ENCODE measurements at places on chromosomes 2 and 18. TPM values are rescaled to one million over a fixed set of nuclear protein-coding genes. Genes with fewer than 3 reads are reported as not detected.

ABHD3 gene
- total RNA-seq = 24.2 TPM

NEU2 gene
- total RNA-seq = not detected

SCYGR4 gene
- not detected for total RNA-seq

TMEM247 gene
- total RNA-seq = not detected

SULT1C2 gene
- total RNA-seq = 0.36 TPM

FBXO15 gene
- total RNA-seq = 1.6 TPM

FBLN7 gene
- total RNA-seq = 0.86 TPM

ATP5F1A gene
- total RNA-seq = 308 TPM

ITGA6 gene
- 49.0 TPM for total RNA-seq

LBH gene
- total RNA-seq = 125 TPM

CDK15 gene
- total RNA-seq = not detected

IL36RN gene
- 0.13 TPM for total RNA-seq

ACTG2 gene
- total RNA-seq = 0.11 TPM

TSPYL6 gene
- not detected for total RNA-seq

HMSD gene
- 0.26 TPM for total RNA-seq

GAREM1 gene
- 2.2 TPM for total RNA-seq

PARD3B gene
- 0.80 TPM for total RNA-seq

VIT gene
- not detected for total RNA-seq

LRP2 gene
- total RNA-seq = 0.06 TPM
